ENCODE measurements at places on chromosomes 11 and 22. TPM values are rescaled to one million over a fixed set of nuclear protein-coding genes. Genes with fewer than 3 reads are reported as not detected.

DNA sequence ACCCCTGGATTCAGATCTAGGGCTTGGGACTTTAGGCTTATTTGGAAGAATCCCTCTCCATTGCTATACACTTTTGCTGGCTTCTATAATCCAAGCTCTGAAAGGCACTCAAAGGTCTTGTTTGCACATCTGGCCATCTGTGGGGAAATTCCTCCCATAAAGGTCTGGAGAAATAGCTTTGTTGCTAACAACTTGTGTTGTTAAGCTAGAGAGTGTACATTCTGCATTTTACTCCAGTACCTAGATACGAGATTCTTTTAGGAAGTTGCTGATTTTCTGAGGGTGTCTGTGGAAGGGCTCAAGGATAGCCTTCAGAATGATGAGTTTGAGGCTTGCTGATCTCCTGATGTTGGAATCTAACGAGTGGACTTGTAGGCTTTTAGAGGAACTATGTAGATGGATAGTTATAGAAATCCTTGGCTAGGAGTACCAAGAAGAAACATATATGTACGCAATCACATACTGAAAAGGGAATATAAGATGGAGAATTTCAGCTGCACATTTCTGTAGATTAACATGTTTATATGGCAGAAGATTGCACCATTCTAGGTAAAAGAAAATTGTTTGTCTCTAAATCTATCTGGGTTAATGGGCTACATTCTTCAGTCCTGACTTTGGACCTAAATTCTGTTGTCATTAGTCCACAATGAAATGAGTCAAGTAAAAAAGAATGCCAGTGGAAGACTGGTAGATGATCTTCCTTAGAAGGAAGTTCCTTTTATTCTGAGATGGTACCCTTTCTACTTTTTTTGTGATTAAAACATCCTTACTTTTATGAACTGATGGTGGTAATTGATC, 51.0 kb downstream of the UBASH3B start:
- DNase-seq: no peak
- H3K27me3 ChIP-seq: no peaks in the 10 kb centered on the region
- no peak overlapping the region for H3K4me3 ChIP-seq
- H3K36me3 ChIP-seq: no peaks in the 10 kb centered on the region
- H3K4me1 ChIP-seq: no peaks in the 10 kb centered on the region

- H3K36me3 ChIP-seq: no peaks in the 10 kb centered on the region
- H3K4me3 ChIP-seq: no peak overlapping the region
- no peak for DNase-seq
These were observed 357.7 kb downstream of the BUD13 start for GRCh38 chr11:116415095-116415494.

DNA sequence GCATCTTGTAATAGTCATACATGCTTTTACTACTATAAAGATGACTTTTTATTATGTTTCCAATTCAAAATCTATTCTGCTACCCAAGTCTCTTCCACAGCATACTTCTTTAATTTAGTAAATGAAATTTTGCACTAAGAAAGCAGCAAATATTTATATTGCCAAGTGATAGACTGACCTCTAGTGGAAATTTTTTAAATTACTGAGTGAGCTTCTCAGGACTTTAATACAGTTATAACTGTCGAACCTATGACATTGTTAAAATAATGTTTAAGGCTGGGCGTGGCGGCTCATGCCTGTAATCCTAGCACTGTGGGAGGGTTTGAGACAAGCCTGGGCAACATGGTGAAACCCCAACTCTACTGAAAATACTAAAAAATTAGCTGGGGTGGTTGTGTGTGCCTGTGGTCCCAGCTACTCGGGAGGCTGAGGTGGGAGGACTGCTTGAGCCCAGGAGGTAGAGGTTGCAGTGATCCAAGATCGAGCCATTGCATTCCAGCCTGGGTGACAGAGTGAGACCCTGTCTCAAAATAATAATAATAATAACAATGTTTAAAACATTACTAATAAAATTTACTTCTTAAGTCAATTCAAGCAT, 27.3 kb downstream of the STK33 start:
- no peak overlapping the region for H3K27ac ChIP-seq
- no peaks in the 10 kb centered on the region for H3K4me1 ChIP-seq
- no peak for DNase-seq
- H3K4me3 ChIP-seq: no peak overlapping the region
- no peaks in the 10 kb centered on the region for H3K36me3 ChIP-seq

The KRTAP5-1 gene
- polyA plus RNA-seq: 0.46 TPM

The P4HA3 gene
- 0.19 TPM for polyA plus RNA-seq

The IGSF22 gene
- polyA plus RNA-seq: 0.84 TPM

The RFPL1 gene
- 0.09 TPM for polyA plus RNA-seq

The HOATZ gene
- not detected for polyA plus RNA-seq

The OR52B6 gene
- not detected for polyA plus RNA-seq

Data from pancreas (tissue), 10 donors.